ENCODE measurements at places on chromosomes 5 and 9.

GRCh38 chr5:159359408-159359807 lies 29.1 kb upstream of the IL12B start:
- DNase-seq, result no peak

DNA sequence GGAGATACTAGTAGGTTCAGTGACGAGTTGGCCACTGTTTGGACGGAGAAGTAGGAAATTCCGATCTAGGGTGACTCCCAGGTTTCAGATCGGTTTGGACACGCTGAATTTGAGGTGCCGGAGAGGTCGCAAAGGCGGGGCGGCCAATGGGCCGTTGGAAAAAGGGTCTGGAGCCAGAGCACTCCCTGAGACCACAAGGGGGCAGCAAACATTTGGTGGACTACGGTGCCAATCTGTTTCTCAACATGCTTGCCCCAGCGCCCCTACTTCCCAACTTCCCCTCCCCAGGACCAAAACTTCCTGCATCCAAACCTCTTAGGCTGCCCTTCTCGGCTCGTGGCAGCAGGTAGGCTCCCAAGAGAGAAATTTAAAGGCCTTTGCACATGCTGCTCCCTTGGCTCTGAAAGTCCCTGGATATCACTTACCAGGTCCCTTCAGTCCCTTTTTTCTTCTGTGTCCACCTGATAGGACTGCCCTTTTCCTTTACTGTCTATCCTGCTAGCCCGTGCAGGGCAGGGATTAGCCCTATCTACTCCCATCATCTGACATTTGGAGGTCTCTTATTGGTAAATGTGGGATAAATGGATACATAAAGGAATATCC lies 992 bp upstream of the RPP25L start:
- DNase-seq, result peak; percentile 62

GRCh38 chr9:27351438-27351837 lies 54.5 kb upstream of the EQTN start:
- no peak for DNase-seq

DNA sequence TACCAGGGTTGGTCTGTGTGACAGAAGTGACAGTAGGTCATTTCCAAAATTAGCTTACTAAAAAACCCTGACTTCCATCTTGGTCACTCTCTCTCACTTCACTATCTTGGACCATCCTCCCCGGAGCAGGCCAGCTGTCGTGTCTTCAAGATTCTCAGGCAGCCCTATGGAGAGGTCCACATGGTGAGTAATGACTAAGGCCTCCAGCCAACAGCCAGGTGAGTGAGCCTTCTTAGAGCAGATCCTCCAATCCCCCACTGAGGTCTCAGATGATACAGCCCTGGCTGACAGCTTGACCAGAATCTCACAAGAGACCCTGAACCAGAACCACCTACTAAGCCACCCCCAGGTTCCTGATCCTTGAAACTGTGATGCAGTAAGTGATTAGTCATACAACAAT lies 92.0 kb downstream of the DCP2 start:
- DNase-seq, result no peak

GRCh38 chr9:119788921-119789320 lies 419.7 kb upstream of the BRINP1 start:
- no peak for DNase-seq

DNA sequence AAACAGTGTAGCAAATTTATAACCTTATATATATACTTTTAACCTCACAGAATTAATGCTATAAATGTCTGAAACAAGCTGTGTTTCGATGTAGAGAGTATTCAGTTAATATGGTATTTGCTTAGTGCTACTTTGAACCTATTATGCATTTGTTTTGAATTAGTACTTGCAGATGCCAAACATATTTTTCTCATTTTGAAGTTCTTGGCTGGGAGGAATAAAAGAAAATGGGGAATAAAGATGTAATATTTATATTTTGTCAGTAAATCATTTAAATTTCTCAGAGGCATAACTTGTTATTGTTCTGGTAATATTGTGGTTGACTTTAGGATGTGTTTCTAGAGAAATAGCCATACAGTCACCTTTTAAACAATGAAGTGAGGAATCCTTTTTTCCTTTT lies 175.9 kb upstream of the IZUMO3 start:
- no peak for DNase-seq

DNA sequence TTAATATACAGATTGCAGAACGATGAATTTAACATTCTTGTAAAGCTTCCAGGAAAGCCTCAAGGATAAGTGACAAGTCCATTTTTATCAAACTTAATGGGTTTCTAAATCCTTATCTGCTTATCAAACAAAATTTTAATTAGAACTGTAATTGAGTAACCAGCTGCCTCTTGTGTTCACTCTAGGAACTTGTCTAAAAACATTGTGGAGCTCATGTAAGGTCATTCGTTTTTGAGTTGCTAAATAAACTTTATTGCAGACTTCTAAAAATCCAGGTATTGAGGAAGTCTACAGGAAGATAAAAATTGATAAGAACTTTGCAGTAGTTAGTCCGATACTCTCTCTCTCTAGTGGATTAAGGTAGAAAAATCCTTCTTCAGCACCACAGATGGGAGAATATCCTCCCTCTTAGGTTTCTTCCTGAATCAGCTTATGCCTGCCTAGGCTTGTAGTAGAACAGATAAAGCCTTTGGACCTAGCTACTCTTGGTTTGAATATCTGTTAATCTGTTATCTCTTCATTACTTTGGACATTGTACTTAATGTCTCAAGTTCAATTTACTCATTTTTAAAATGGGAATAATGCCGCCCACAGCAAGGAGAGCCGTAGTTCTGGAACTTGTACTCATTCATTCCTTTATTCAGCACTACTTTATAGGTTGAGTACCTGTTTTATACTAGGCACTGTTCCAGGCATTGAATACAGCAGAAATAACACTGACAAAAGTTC lies 60.0 kb upstream of the DHFR start:
- DNase-seq, result no peak

- DNase-seq, result no peak
Measured at GRCh38 chr9:21901546-21901945, 92.6 kb downstream of the CDKN2A start.

DNA sequence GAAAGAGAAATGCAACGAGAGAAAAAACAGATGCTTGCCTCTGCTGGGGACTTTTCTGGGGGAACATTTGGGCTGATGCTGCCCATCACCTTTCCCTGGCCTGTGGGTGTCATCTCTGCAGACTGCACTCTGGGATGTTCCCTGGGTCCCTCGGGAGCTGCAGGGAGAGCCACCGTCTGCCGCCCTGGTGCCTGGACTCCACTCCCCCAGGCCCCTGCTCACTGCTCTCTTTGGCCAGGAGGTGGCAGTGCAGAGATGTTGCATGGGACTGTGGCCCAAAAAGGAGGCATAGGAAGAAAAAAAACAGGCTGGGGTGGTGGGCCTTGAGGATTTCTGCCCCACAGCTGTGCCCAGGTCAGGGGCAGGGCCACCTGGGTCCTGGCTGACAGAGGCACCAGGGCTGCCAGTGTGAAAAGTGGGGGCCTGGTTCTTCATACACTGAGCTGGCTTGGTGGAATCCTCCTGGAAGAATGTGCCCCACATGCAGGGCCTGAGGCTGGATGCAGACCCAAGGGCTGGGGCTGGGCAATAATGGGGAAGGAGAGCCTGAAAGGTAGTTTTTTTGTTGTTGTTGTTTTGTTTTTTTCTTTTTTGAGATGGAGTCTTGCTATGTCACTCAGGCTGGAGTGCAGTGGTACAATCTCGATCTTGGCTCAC lies 353.6 kb downstream of the SLIT3 start:
- DNase-seq, result peak; percentile 21

- no peak for DNase-seq
Measured at GRCh38 chr5:107602896-107603295, 67.8 kb downstream of the EFNA5 start.

DNA sequence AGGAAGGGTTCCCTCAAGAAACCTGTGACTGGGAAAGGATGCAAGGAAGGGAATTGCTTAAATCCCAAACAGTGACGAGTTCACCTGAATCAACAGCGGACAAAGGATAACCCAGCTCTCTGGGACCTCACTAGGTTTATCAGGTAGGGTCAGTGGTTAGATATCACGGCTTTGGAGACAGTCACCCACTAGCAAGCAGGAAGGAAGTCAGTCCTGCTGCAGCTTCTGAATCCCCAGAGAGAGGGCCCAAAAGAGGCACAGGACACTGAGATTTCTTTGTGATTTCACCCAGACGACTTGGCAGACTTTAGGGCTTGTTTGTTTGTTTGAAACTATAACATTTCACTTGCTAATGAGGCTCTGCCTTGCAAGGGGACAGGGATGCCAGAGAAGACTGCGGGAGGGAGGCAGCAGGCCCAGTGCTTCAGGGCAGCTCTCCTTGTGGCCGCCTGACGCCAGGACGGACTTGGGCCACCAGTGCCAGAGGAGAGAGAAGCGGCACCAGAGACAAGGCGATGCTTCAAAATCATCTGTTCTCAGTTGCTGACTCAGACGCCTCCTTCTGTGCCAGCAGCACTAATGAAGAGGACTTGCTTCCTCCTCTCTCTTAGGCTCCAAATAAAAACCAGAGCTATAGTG lies 275.6 kb upstream of the SLC30A5 start:
- no peak for DNase-seq

DNA sequence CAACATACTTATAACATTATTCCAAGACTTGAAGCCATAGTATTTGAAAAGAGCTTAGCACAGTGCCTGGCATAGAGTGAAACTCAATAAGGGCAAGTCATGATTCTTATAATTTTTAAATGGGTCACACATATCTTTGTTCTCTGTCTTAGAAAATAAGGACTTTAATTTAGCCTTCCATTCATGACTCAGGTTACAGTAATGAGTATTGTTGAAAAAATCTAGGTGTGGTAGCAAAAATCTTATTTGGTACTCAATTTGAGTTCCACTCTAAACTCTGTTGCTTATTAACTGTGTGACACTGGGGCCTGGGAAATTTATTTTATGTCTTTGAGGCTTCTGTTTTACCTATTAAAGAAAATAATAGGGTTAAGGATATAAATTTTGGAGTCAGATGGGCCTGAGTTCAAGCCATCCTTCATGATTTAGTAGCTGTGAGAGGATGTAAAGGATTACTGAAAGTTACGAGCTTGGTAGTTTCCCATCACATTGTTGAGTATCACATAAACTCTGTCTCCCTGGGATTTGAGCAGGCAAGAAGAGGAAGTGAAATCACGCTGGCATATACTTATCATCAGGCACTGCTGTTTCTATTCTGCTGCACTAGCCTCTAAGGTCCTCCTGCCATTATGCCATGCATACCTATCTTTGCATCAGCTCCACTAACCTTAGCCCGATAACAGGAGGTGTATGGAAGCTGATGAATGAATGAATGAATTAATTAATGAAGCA lies 1.5 kb downstream of the SPINK9 start:
- no peak for DNase-seq

DNA sequence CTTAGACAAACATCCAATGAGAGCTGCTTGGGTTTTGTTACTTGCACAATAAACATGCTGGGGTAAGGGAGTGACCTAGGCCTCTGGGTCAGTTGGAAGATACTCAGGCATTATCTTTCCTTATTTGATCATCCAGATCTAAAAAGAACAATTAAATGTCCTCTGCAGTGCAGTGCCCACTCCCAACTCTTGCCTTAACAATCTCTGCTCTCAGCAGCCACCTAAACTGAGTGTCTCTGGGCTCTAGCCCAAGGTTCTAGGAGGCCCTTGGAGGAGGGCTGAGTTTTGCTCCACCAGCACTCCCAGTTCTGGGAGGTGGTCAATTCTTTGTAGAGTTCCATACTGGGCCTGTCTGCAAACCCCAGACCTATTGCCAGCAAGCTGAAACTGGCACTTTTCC lies 1.8 kb downstream of the MCIDAS start:
- DNase-seq, result no peak

- DNase-seq, result no peak
Measured at GRCh38 chr9:129879103-129879699, 43.9 kb downstream of the USP20 start.

GRCh38 chr9:8668231-8668630 lies 868.7 kb upstream of the DMAC1 start:
- no peak for DNase-seq

- DNase-seq, result no peak
Measured at GRCh38 chr5:141507387-141508091, 18.7 kb downstream of the PCDHGC5 start.

- DNase-seq, result no peak
Measured at GRCh38 chr5:2487152-2487763, 264.2 kb downstream of the IRX2 start.

DNA sequence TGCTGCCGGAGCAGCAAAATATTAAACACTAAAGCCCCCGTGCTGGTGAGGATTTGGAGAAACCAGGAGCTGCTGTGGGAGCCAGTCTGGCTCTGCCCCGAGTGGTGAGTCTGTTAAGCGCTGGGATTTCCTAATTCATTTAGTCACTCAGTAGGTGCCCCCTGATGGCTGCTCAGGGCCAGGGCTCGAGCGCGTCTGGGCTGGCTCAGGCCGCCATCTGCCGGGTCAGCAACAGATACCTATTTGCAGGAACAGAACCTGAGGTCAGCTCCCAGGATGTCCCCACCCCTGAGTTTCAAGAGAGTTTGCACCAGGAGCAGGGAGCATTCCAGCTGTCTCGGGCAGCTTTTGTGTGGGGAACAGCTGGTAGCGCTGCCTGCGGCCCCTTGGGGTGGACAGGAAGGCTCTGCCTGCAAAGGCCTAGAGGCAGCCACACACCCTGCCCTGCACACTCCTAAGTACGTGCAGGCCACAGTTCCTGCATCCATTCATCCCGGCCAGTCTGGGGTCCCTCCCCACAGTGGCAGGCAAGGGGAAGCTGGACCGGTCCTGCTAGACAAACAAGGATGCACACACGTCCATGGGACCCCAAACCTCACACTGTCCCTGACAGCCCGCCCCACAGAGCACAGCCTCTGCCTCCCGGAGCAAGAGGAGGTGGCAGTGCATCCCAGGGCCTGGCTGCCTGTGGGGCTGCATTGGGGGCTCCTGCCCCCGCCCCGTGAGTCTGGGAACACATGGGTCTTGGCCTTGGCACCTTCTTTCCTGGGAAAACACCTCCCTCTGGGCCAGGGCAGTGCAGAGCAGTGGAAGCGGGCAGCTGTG lies 83.7 kb downstream of the ADAMTS2 start:
- no peak for DNase-seq

GRCh38 chr9:136826703-136827582 lies 15.3 kb upstream of the AJM1 start:
- DNase-seq, result no peak

GRCh38 chr5:122149321-122150090 lies 20.2 kb downstream of the ZNF474 start:
- DNase-seq, result no peak

GRCh38 chr5:77697692-77698091 lies 59.2 kb upstream of the OTP start:
- DNase-seq, result no peak

DNA sequence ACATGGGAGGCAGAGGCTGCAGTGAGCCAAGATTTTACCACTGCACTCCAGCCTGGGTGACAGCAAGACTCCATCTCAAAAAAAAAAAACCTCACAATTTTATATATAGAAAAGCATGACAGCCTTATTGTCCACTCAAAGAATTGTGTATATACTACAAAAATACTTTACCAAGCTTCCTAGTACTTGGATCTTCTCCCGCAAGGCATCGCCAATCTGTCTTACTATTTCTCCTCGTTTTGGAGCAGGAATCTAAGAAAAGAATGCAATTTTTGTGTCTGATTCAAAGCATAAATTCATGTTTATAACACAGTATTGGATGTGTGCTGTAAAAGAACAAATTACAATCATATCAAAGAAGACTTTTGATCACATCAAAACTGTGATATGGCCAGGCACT lies 11.3 kb downstream of the ALDH7A1 start:
- DNase-seq, result no peak

- DNase-seq, result no peak
Measured at GRCh38 chr5:127068493-127069214, 4.6 kb downstream of the C5orf63 start.

- no peak for DNase-seq
Measured at GRCh38 chr5:128228008-128228407, 144.4 kb downstream of the SLC12A2 start.
